ENCODE measurements at places on chromosomes 11 and 22.

DNA sequence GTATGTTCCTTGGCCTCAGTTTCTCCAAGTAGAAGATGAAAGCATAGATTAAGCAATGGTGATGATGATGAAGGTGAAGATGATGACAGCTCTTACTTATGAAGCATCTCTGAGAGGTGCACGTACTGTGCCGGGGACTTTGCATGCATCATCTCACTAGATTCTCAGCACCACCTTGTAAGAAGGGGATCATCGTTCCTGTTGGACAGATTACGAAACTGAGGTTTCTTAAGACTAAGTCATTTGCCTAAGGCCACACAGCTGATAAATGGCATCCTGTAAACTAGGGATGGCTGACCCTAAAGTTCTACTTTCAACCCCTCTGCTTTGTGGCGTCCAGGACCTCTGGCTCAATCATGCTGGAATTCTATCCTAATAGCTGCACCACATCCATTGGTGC lies 8.7 kb downstream of the MS4A15 start:
- no peak for DNase-seq

GRCh38 chr22:40279017-40279416 lies 67.3 kb upstream of the ADSL start:
- peak; percentile 7 for DNase-seq

DNA sequence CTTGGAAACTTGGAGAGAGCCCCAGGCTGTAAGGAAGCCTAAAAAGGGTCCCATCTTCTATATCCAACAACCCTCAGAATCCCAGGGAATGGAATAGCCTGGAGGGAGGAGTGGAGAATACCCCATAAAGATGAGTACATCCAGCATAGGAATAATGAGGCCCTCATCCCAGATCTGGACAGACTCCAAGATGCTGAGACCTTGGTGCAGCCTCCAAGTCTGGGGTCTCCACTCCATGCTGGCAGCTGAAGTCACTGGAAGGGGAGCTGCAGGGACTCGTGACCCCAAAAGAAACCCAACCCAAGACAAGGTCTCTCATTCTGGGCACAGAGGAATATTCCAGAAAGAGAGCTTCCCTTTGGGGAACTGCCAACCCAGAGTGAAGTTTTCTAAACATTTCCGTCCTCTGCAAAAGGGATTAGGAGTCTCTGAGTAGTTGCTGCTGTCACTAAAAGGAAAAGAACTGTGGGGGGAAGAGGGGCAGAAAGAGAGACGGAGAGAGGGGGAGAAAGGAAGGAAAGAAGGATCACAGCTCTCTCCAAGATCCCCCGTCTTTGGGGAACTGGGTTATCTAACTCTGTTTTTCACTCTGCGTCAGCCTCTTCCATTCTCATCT lies 589 bp downstream of the SCGB1A1 start:
- DNase-seq: no peak

DNA sequence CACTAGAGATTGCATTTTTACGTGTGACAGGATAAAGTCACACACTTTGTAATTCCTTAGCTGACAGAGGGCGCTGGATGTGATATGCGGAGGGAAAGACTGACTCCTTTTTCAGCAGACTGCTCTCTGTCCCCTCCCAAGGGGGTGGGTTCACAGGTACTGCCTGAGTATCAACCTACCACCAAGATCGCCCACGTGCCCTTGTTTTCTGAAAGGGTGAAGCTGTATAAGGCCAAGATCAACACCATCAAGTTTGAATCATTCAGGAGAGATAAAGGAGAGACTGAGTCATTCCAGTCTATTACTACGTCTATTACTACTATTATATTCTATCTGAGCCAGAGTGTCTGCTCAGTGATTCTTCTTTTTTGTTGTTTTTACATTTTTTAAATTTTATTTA lies 30.7 kb downstream of the BUD13 start:
- DNase-seq: no peak

GRCh38 chr11:88709567-88709966 lies 356.2 kb downstream of the GRM5 start:
- no peak for DNase-seq

GRCh38 chr11:26571861-26572654 lies at the start of gene MUC15:
Gene MUC15 (minus strand): TSS chr11:26572263. CDS start chr11:26567094, 5,169 bp downstream.
- DNase-seq: no peak

Data from CD4-positive, alpha-beta T cell treated with Interleukin-17A for 1 hour (primary cell).